Kidney (tissue), 22 donors: ENCODE measurements at places on chromosomes 3 and 15. TPM values are rescaled to one million over a fixed set of nuclear protein-coding genes. Genes with fewer than 3 reads are reported as not detected.

DNA sequence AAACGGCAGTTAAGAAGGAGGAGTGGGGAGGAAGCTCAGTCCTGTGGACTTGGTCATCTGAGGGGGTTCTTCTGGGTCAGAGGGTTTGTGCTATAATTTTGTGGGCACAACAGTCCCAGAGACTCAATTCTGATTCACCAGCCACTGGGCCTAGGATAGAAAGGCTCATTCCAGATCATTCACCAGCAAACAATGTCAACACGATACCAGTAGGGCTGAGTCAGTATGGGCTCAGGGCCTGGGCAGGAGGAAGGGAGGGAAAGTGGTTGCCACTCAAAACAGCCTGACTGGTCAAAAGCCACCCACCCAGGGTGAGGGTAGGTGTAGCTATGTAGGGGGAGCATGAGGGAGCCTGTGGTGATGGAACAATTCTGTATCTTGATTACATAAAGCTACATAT lies 86.9 kb upstream of the MEX3B start:
- DNase-seq: no peak

- DNase-seq: no peak
Measured at GRCh38 chr3:132448216-132448961, 31.1 kb downstream of the DNAJC13 start.

GRCh38 chr3:100129941-100130340 lies 15.6 kb upstream of the FILIP1L start:
- DNase-seq: no peak

- DNase-seq: no peak
Measured at GRCh38 chr15:57401546-57401945, 25.2 kb downstream of the CGNL1 start.

- no peak for DNase-seq
Measured at GRCh38 chr15:69132977-69133861, 27.2 kb upstream of the GLCE start.

GRCh38 chr3:132180337-132180791 lies 136.8 kb upstream of the ACP3 start:
- DNase-seq: no peak

DNA sequence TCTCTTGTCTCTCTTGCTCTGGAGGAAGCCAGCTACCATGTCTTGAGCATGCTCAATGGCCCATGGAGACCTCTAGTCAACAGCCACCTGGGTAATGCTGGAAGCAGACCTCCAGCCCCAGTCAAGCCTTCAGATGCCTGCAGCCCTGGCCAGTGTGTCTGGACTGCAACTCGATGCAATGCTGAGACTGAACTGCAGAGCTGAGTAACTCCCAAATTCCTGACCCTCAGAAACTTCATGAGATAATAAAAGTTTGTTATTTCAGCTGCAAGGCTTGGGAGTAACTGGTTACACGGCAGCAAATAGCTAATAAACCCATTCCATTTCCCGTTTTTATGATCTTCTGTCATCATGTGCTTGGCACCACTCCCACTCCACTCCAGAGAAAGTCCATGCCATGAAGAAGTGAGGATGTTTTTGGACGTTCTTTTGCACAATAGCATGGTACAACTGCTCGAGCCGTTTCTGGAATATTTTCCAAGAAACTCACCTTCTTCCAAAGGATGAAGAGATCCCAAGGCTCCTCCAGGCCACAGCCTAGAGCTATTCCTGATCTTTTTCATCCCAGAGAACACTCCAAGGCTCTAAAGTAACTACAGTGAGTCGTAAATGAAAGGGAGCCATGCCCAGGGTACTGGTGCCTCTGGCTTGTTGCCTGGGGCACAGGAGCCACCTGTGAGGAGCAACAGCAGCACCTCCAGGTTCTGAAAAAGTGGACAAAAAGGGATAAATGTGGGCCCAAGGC lies 72.0 kb upstream of the KLF13 start:
- DNase-seq: no peak

DNA sequence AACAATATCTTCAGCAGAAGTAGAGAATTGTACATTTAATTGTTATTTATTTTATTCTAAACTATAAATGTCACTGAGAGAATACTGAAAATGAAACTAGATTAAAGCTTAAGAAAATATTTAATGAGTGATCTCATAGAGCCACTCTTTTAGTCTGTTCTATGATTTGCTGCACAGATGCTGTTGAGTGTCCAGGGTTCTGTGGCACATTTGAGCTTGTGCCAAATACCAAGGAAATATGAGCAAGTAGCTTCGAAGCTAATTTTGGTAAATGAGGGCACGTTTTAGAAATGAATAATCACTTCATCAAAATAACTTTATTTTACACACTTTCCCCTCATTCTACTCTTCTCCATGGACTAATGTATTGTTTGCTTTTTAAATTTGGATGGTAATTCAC lies 53.6 kb upstream of the THRB start:
- no peak for DNase-seq

GRCh38 chr3:153144779-153145178 lies 17.2 kb upstream of the RAP2B start:
- DNase-seq: no peak

DPPA4 gene
- total RNA-seq: not detected

HIGD2B gene
- total RNA-seq: not detected

CLDN16 gene
- total RNA-seq: 27.3 TPM

CSPG5 gene
- 0.16 TPM for total RNA-seq

DPPA2 gene
- 0.19 TPM for total RNA-seq

SCAANT1 gene
- not detected for total RNA-seq

MCF2L2 gene
- total RNA-seq: 1.7 TPM
